Activated CD4-positive, alpha-beta memory T cell treated with anti-CD3 and anti-CD28 coated beads, Interleukin-2, amount 10 ng/mL, durations not matched to agents 7 days and 5 days (primary cell): ENCODE measurements at places on chromosomes 5 and 9.

GRCh38 chr9:99265691-99266090, 43.6 kb downstream of the SEC61B start:
- no peak overlapping the region for H3K4me3 ChIP-seq
- H3K27ac ChIP-seq: no peak overlapping the region
- peaks cover 9% of the 10 kb centered on the region for H3K27me3 ChIP-seq
- DNase-seq: no peak
- H3K36me3 ChIP-seq: no peaks in the 10 kb centered on the region

DNA sequence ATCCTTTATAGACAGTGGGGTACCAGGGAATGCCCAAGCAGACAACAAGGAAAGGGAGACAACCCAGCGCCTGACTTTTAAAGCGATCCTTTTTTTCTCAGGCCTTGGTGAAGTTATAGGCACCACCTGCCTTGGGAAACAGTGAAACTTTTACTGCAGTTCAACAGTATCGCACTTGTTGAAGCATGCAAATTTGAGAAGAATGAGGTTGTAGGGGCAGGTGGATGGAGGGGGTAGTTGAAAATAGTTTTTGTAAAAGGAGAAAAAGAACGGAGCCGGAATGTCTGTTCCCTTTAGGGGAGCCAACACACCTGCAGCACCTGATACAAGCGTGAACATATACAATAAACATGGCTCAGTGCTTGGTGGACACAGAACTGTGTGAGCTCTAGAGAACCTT, 190.2 kb upstream of the NR3C1 start:
- H3K36me3 ChIP-seq: peaks cover 9% of the 10 kb centered on the region
- H3K27me3 ChIP-seq: no peaks in the 10 kb centered on the region
- no peak for DNase-seq
- H3K4me3 ChIP-seq: no peak overlapping the region
- H3K27ac ChIP-seq: no peak overlapping the region
- peaks cover 54% of the 10 kb centered on the region for H3K4me1 ChIP-seq

DNA sequence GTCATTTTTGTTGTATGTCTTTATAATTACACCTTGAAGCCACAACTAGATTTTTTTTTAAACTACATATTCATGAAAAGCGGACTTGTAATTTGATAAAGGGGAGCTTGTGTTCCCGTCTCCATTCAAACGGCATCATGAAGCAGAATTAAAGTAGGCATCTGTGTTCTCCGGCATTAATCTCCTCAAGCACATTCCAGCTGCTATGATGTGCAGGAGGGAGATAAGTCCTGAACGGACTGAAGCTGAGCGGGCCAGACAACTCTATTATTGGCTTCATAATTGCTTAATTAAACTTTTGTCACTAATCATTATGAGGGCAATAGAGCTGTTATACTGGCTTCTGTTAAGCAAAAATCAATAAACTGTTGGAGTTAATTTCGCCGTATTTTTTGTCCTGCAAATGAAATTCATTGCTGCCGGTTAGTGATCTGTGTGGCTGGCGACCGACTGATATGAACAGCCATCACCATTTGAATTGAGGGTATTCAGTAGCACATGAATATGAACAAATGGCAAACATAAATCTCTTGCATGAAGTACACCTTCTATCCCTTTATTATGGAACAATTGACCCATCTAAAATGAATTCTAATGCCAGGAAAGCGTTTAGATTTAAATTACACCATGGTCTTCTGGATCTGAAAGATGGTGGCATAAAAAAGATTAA, 408.8 kb upstream of the IRX1 start:
- H3K4me1 ChIP-seq: no peaks in the 10 kb centered on the region
- H3K4me3 ChIP-seq: no peak overlapping the region
- DNase-seq: no peak
- H3K27ac ChIP-seq: no peak overlapping the region
- no peaks in the 10 kb centered on the region for H3K36me3 ChIP-seq
- H3K27me3 ChIP-seq: no peaks in the 10 kb centered on the region

DNA sequence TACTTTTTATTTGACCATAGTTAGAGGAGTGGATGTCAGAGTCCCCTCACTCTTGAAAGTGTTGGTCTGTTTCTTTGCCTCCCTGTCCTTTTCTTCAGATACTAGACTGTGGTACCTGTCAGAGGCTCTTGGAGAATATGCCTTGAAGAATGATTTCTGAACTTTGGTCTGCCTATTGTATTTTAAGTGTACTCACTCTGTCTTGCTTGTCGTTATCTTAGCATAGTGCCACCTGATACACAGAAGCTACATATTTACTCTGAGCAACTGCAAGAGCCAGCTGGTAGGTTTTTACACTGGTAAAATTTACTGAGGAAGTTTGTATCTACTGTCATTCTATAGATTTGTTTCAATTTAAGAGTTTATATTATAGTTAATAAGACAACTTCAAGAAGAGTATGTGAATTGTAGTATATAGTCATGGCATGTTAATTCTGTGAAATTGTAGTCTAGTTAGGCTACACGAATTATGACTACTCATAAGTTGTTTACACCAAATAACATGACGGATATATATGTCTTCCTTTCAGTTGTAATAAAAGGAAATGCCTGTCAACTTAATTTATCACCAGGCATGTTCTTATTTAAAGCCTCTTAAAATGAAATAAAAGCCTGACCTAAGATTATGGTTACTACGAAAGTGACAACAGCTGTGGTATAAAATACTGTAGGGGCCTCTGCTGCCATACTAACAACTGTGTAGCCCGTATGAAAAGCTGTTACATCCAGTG, 201.7 kb downstream of the KDM4C start:
- no peaks in the 10 kb centered on the region for H3K27me3 ChIP-seq
- H3K36me3 ChIP-seq: peaks cover 11% of the 10 kb centered on the region
- no peak for DNase-seq
- H3K4me1 ChIP-seq: peaks cover 2% of the 10 kb centered on the region
- H3K27ac ChIP-seq: no peak overlapping the region

DNA sequence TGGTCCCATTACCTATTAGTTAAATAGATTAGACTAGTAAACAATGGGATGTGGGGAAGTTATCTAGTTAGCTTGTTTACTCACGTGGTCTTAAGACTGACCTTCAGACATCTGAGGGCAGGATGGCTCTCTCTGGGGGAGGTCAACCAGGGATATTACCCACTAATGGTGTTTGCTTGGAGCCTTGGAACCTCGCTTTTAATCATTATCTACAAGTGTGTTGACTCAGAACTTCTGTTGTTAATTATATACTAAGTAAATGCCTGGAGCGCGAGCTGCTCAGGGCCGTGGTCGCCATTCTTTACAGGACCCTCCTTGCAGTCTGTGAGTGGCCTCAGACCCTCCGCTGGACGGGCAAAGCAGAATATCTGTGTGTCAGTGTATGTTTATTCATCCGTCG, 48.5 kb upstream of the ZNF354A start:
- no peak overlapping the region for H3K4me3 ChIP-seq
- no peaks in the 10 kb centered on the region for H3K36me3 ChIP-seq
- no peak overlapping the region for H3K27ac ChIP-seq
- no peaks in the 10 kb centered on the region for H3K4me1 ChIP-seq

DNA sequence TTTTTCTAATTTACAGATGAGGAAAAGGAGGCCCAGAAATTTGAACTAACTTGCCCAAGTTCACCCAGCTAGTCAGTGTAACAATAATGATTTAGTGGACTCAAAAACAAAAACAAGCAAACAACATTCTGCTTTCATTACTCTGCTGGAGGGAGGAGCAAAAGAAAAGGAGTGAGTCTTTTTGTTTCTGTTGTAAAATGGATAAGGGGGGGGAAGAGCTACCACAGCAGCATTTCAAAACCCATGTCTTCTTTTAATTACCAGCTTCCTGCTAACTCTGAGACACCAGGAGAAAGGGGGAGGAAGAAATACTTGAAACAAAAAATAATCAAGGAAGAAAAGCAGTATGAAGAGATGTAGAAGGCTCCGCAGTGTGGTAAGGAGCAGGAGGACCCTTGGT, 39.2 kb upstream of the EQTN start:
- H3K27ac ChIP-seq: no peak overlapping the region
- H3K4me3 ChIP-seq: no peak overlapping the region
- H3K27me3 ChIP-seq: peaks cover 8% of the 10 kb centered on the region
- DNase-seq: no peak
- H3K36me3 ChIP-seq: no peaks in the 10 kb centered on the region
- H3K4me1 ChIP-seq: no peaks in the 10 kb centered on the region

DNA sequence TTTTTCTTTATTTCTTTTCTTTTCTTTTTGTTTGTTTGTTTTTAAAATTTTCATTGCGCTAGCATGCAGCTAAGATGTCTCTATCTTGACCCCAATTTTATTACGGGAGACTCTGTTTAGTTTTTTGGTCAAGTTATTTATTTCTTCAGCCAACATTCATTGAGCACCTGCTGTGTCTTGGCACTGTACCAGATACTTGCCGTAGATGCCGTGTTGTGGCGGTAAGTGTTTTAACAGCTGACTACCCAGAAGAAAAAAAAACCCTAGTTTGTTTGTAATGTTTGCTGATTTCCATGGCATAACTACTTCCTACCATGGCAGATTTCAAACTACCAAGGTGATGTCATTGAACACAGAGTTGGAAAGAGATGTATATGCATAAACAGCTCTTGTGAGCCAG, 65.0 kb downstream of the UGCG start:
- no peak for DNase-seq
- H3K36me3 ChIP-seq: no peaks in the 10 kb centered on the region
- peaks cover 30% of the 10 kb centered on the region for H3K27me3 ChIP-seq
- H3K4me1 ChIP-seq: peaks cover 10% of the 10 kb centered on the region
- H3K4me3 ChIP-seq: no peak overlapping the region

DNA sequence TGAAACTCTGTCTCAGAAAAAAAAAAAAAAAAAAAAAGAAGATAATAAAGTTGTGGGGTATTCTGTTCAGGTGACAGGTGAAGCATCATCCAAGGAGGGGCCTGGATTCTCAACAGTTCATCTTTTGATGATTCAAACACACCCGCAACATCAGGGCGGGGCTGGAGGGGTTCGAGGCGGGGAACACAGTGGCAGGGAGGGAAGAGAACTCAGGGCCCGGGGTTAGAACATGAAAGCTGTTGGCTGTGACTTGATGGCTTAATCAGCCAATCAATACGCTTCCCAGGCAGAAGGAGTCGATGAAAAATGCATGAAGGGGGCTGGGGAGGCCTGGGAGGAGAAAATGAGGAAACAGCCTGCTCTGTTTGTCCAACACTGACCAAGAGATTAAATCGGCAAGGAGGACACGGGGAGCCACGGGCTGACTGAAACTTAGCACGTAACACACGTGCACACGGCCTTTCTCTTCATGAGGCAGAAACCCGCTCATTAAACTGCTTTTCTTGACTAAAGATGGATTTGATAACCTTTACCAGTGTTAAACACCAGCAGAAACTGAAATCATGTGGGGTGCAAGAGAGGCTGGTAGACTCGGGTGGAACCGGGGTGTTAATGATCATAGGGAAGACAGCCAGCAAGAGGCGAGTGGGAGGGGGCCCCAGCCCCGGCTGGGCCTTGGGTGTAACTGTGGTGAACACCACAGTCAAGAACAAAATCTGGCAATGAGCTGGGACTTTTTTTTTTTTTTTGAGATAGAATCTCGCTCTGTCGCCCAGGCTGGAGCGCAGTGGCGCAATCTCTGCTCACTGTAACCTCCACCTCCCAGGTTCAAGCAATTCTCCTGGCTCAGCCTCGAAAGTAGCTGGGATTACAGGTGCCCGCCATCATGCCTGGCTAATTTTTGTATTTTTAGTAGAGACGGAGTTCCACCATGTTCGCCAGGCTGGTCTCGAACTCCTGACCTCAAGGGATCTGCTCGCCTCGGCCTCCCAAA, 105.7 kb upstream of the RAPGEF1 start:
- peaks cover 19% of the 10 kb centered on the region for H3K4me1 ChIP-seq
- no peaks in the 10 kb centered on the region for H3K36me3 ChIP-seq
- peak overlapping the region; percentile 71 for H3K27ac ChIP-seq
- peaks cover 15% of the 10 kb centered on the region for H3K27me3 ChIP-seq
- DNase-seq: no peak
- H3K4me3 ChIP-seq: no peak overlapping the region

DNA sequence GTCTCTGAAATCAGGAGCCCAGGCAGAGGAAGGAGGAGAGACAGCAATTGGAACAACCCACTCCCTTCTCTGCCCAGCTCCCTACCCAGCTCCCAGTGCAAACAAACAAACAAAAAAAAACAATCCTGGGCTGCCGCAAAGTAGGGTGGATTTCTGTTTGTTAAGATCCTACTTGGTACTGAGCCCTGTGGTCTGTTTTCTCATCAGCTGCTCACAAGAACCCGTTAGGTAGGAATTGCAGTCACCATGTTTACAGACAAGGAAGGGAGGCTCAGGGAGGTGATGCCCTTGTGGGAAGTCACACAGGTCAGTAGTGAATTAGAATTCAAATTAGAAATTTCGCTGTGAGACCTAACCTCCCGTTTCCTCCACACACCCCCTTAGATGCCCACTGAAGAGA, 128.8 kb upstream of the RAD23B start:
- no peak overlapping the region for H3K4me3 ChIP-seq
- no peak overlapping the region for H3K27ac ChIP-seq
- H3K4me1 ChIP-seq: no peaks in the 10 kb centered on the region
- no peak for DNase-seq
- H3K27me3 ChIP-seq: peaks cover 12% of the 10 kb centered on the region

DNA sequence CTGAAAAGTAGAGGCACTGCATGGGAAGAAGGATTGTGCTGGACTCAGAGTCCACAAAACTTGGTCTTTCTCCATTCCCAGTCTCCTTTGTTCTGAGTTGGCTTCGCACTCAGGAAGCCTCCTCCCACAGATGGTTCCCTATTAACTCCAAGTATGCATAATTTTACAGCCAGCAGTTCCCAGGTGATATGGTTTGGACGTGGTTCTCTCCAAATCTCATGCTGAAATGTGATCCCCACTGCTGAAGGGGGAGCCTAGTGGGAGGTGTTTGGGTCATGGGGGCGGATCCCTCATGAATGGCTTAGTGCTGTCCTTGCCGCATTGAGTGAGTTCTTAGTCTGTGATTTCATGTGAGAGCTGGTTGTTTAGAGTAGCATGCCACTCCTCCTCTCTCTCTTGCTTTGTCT, 86.6 kb downstream of the FEM1C start:
- no peak overlapping the region for H3K4me3 ChIP-seq
- no peak overlapping the region for H3K27ac ChIP-seq
- no peaks in the 10 kb centered on the region for H3K4me1 ChIP-seq

- H3K36me3 ChIP-seq: no peaks in the 10 kb centered on the region
- H3K4me1 ChIP-seq: no peaks in the 10 kb centered on the region
- H3K27ac ChIP-seq: no peak within 1 kb of the TSS
These were observed at the start of gene MINAR2 for GRCh38 chr5:129747572-129748407. Gene MINAR2, plus strand, starts transcription at chr5:129748094. Its CDS starts 97 bp downstream, at chr5:129748191.

DNA sequence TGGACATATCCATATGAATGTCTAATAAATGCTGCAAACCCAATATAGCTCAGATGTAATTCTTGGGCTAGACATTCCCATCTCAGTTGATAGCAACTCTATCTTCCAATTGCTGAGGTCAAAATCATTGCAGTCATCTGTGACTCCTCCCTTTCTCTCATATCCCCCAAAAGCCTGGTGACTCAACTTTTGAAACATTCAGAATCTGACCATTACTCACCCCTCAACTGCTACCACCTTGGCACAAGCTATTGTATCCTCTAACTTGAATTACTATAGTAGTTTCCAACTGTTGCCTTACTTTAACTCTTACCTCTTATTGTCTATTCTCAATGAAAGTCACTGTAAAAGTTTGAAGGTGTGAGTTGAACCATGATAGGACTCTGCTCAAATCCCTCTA, 600.1 kb upstream of the RGMB start:
- no peaks in the 10 kb centered on the region for H3K4me1 ChIP-seq
- H3K27me3 ChIP-seq: no peaks in the 10 kb centered on the region
- no peak overlapping the region for H3K27ac ChIP-seq
- no peak overlapping the region for H3K4me3 ChIP-seq
- DNase-seq: no peak
- H3K36me3 ChIP-seq: no peaks in the 10 kb centered on the region

GRCh38 chr5:97181856-97182545, 1.0 kb downstream of the RIOK2 start:
- peaks cover 34% of the 10 kb centered on the region for H3K4me1 ChIP-seq
- peak overlapping the region; percentile 96 for H3K27ac ChIP-seq
- peaks cover 5% of the 10 kb centered on the region for H3K27me3 ChIP-seq
- H3K4me3 ChIP-seq: peak overlapping the region; percentile 90
- H3K36me3 ChIP-seq: peaks cover 35% of the 10 kb centered on the region
- DNase-seq: no peak
